ENCODE measurements at places on chromosomes 7 and 10.

DNA sequence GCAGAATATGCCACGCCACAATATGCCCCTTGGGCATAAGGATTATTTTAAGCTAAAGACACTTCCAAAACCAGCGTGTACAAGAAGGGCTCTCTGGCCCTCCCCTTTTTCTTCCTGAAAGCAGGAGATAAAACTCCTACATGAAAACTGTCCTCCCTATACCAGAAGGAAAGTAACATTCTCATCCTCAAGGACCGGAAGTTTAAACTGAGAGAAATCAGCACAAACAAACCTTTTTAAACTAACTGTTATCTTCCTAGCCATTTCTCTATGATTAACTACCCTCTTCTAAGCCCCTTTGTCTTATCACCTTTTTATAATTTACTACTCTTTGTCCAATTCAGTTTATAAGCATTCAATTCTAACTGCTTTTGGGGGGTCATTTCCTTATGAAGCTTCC lies 16.4 kb upstream of the RAPGEF5 start:
- DNase-seq = no peak

DNA sequence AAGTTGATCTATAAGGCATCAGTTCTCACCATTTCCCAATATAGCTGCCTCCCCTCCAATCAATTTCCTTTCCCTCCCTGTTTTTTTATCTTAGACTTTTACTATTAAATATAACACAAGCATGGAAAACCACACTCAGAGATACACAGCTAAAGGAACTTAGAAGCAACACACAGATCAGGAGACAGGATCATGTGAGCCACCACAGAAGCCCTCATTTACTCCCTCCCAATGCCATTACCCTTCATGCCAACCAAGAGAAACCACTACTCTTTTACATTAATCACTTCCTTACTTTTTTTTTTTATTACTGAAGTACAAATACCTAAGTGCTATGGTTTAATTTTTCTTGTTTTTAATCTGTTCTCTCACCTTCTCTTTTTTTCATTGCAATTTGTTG lies 33.0 kb downstream of the COG5 start:
- DNase-seq = no peak

GRCh38 chr7:113550966-113551365 lies 367.8 kb downstream of the PPP1R3A start:
- no peak for DNase-seq

DNA sequence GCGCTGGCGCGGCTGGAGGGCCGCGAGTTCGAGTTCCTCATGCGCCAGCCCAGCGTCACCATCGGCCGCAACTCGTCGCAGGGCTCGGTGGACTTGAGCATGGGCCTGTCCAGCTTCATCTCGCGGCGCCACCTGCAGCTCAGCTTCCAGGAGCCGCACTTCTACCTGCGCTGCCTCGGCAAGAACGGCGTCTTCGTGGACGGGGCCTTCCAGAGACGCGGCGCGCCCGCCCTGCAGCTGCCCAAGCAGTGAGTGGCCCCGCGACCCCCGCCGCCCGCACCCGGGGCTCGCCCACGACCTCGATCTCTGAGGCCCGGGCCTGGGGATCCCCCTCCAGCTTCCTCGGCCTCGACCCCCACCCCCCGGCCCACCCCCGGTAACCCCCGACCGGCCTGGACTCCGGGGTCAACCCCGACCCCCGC lies 537 bp downstream of the FOXK1 start:
- no peak for DNase-seq

DNA sequence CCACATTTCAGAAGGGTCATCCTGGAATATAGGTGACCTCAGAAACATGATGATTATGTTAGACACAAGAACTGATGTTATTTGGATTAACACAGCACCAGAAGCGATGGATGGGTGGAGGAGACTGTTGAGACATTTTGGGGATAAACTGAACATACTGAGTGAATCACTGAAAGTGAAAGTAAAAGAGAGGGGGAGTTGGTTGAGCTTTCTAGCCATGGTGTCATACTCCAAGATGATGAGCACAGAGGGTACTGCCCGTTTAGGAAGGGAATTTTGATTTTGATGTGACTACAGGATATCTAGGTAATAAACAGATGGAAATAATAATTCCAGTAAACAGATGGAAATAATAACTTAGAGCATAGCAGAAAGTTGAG lies 248.0 kb upstream of the NPY start:
- no peak for DNase-seq

DNA sequence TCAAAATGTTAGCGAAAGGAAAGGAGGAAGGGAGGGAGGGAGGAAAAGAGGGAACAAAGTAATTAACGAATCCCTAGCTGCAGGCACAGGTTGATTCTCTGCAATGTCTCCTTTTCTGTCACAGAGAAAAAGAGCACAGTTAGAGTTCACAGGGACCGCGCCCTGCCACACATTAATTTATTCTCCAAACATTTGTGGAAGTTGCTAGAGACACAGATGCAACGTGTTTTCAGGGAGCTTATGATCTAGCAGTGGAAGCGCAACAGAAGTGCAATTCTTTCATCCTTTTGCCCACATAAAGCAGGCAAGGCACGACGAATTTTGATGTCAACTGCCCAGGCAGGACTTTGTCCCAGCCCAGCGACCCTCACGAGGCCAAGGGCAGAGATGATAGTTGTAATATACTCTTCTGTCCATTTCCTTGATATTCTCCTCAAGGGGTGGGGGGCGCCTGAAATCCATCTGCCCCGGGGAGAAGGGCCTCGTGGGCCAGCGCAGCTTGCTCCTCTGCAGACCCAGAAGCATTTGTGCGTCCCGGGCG lies 101.7 kb upstream of the ZNF438 start:
- no peak for DNase-seq

DNA sequence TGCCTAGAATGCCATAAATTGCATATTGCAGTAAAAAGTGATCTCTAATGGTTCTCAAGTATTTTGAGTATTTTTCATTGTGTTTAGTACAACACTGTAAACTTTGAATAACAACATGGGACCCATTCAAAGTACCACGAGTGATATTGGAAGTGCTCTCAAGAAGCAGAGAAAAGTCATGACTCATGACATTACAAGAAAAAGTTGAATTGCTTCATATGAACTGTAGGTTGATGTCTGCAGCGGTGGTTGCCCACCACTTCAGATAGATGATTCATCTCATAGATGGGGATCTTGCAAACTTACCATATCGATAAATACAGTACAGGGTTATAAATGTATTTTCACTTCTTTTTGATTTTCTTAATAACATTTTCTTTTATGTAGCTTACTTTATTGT lies 33.9 kb downstream of the ENTPD1 start:
- DNase-seq = no peak

GRCh38 chr7:132386201-132386681 lies 190.0 kb downstream of the PLXNA4 start:
- no peak for DNase-seq

GRCh38 chr7:76217942-76218566 lies 16.4 kb downstream of the SRRM3 start:
- DNase-seq = no peak

DNA sequence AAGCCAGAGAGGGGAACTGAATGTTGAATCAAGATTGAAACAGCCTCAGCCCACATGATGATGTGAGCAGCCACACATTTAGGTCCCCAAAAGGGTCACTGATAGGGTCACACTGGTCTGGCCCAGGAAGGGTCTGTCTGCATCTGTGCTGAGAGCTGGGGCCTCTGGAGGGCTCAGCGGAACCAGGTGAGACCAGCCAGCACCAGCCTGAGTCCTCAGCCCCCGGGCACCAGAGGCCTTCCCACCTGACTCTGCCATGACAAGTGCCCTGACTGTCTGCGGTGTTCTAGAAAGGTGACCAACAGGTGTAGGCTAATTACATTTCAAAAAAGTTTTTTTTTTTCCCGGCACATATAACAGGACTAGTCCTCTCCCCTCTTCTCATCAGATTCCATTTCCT lies 76.2 kb downstream of the WDR11 start:
- DNase-seq = no peak

GRCh38 chr10:22606164-22606614 lies 108.2 kb downstream of the PIP4K2A start:
- DNase-seq = no peak

DNA sequence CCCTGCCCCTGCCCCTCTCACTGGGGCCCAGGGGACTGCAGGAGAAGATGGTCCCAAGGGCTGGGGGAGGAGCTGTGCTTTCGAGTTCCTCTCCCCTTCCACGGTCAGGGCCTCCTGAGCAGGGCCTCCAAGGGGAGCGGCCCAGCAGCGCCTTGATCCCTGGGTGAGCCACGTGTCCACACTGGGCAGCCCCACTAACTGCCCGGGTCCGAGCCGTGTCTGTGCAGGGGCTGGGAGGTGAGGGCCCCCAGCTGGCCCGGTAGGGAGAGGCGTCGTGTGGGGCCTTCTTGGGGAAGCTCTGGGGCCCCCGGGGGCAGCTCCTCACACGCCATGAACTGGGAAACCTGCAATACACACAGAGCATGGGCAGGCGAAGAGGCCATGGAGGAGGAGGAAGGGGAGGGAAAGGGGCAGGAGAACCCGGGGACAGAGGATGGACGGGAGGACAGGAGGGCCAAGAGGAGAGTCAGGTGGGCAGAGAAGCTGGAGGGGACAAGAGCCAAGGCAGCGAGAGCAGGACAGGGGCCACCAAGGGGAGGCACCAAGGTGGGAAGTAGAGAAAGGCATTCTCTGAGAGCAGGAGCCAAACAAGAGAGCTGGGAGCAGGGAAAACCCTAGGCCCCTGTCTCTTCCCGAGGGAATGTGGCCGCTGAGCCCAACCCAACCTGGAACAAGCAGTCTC lies 32.8 kb downstream of the KCNH2 start:
- DNase-seq = no peak

DNA sequence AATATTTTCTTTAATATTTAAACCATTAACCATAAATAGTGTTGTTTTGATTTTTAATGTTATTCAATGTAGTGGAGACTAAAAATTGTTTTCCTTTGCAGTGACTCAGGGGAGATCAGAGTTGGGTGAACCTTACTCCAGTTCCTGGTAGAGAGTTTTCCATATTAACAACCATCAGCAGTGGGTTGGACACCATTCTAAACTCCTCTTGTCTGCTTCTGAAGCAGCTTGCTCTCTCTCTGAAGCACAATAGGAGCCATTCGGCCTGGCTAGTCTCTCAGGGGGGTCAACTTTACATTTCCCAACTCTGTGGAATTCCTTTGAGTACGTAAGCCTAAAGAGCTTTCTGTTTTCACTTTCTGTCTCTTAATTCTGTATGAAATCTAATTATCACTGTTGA lies 9.4 kb upstream of the NRG3 start:
- DNase-seq = no peak

GRCh38 chr10:72011016-72011415 lies 46.8 kb downstream of the CHST3 start:
- DNase-seq = no peak

GRCh38 chr7:102008535-102009262 lies 191.3 kb downstream of the CUX1 start:
- no peak for DNase-seq

GRCh38 chr10:33862536-33863105 lies 528.2 kb upstream of the NRP1 start:
- DNase-seq = no peak

DNA sequence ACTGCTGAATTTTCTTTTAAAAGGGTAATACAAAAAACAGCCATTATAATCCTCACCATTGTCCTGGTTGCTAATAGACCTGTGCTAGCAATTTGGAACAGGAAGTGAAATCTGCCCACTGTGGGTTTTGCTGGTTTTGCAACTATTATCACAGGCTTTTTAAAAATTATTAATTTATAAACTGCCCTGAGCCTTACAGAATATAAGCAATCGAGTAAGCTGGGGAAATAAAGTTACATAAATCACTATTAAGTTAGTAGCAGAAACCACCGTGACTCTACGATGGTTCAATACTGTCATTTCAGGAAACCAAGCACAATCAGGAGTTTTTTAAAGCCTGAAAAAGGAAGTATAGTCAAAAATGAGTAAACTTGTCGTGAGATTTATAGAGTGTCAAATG lies 62.3 kb downstream of the TMEM26 start:
- no peak for DNase-seq

DNA sequence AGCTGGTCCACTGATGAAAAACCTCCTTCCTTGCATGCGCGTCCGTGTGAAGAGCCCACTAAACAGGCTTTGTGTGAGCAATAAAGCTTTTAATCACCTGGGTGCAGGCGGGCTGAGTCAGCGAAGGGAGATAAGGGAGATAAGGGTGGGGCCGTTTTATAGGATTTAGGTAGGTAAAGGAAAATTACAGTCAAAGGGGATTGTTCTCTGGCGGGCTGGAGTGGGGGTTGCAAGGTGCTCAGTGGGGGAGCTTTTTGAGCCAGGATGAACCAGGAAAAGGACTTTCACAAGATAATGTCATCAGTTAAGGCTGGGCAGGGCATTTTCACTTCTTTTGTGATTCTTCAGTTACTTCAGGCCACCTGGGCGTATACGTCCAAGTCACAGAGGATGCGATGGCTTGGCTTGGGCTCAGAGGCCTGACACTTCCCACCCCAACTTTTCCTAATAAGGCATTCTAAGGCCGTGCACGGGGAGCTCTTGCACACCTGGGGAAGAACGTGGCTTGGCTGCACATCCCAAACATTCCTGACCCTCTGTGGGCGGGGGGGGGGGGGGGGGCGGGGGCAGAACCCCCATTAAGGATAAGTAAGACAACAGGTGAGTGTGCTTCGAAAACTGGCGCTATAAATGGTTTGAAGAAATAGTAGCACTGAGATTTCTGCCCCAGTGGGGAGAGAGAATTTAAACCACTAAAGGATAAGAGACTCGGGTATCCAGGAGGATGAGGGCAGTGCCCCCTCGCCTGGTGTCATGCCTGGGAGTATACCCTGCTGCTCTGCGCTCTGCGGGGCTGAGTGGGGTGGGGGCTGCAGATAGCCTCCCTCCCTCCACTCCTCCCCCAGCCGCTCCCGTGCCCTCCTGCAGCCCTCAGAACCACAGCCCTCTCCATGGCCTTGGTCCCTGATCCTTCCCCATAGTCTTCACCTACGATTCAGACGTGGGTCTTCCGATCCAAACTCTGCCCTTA lies 217.6 kb downstream of the MLLT10 start:
- DNase-seq = no peak

DNA sequence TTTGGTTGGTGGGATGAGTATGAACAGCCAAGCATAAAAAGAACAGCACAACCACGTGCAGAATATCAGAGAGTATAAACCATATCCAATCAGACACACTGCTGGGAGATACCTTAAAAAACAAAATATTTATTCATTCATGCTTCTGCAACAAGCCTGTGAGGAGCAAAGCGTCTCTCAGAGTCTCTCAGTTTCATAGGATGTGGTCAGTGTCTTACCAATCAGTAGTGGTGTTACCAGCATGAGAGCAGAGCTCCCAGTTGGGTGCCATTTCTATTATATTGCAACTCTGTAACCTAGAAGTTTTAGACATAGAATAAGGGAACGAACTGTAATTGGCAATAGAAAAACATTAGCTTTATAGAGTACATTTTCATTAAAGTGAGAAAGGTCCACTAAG lies 445.9 kb upstream of the LRRN3 start:
- DNase-seq = no peak

- DNase-seq = no peak
Measured at GRCh38 chr10:85593226-85593772, 773.3 kb downstream of the GRID1 start.

- DNase-seq = no peak
Measured at GRCh38 chr7:39623732-39624441, 515 bp downstream of the RALA start.

All from stimulated activated CD8-positive, alpha-beta memory T cell treated with anti-CD3 and anti-CD28 coated beads, Interleukin-12 subunit alpha, Interleukin-12 subunit beta, amount 100 ng/mL, for 1 hour (primary cell).